ENCODE measurements at places on chromosomes 1 and 21.

GRCh38 chr1:153698923-153699714, 20.6 kb downstream of the NPR1 start:
- no peak for DNase-seq

GRCh38 chr1:246295968-246296367, 211.1 kb downstream of the SMYD3 start:
- DNase-seq, result no peak

GRCh38 chr1:15116966-15117365, 36.6 kb upstream of the TMEM51 start:
- no peak for DNase-seq

DNA sequence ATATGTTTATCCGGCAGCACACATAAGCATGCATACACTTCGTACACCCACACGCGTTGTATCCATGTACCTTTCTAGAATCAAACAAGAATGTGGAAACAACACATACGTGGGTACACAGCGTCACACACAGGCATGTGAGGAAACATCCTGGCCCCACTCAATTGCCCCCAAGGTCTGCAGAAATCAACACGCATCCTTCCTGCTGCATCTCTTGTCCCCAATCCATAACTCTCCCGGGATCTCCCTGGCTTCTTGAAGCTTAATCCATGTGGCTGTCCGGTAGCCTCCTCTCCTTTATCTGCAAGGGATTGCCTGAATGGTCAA, 5.5 kb upstream of the TBX15 start:
- no peak for DNase-seq

GRCh38 chr1:156246781-156247459, 936 bp downstream of the PAQR6 start:
- DNase-seq, result no peak

GRCh38 chr1:233113009-233113879, 162.8 kb downstream of the NTPCR start:
- DNase-seq, result peak; percentile 45

- no peak for DNase-seq
Observed at GRCh38 chr1:244057474-244058385, 6.6 kb downstream of the ZBTB18 start.

Measured in heart right ventricle (tissue), 16 donors.